Neural crest cell (in vitro differentiated cells): ENCODE measurements at places on chromosomes 11 and 22.

DNA sequence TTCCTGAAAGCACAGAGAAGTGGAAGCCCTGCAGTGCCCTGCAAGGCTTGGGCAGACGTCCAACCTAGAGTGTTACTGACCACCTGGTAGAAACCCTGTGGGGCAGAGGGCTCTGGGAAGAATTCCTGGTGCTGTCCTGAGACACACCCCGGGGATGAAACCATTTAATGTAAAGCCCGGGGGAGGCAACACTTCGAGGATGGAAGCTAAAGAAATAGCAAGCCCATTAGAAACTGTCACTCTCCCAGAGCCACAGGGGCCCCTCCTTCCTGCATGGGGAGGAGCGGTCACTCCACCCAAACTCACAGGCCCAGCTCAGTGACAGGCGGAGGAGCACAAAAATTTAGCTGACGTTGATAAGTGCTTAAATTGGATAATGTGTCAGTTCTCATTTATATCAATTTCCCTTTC is 57.6 kb downstream of the NRXN2 start:
- DNase-seq = no peak

DNA sequence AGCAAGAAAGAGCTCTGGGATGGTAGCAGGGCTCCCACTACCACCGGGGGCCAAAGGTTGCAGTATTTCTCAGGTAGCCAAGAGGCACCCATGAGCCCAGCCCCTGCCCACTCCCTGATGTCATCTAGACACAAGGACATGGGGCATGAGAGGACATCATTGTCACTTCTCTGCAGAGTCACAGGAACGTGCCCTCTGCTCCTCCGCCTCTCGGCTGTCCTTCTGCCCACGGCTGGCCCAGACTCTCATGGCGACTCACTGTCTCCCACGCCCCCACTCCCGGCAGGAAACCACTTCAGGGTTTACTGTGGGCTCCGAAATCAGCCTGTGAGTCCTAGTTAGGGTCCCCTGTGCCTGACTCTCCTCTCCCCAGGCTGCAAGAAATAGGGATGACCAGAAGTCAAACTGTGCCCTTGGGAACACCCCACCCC is 1.8 kb upstream of the GAL start:
- DNase-seq = no peak

- peak; percentile 14 for DNase-seq
These were observed 41.7 kb upstream of the AQP11 start for GRCh38 chr11:77547863-77548551.

GRCh38 chr11:126514061-126514693 is 158.7 kb downstream of the ST3GAL4 start:
- DNase-seq = no peak

- no peak for DNase-seq
These were observed 465.3 kb downstream of the BRD1 start for GRCh38 chr22:49362211-49362839.

DNA sequence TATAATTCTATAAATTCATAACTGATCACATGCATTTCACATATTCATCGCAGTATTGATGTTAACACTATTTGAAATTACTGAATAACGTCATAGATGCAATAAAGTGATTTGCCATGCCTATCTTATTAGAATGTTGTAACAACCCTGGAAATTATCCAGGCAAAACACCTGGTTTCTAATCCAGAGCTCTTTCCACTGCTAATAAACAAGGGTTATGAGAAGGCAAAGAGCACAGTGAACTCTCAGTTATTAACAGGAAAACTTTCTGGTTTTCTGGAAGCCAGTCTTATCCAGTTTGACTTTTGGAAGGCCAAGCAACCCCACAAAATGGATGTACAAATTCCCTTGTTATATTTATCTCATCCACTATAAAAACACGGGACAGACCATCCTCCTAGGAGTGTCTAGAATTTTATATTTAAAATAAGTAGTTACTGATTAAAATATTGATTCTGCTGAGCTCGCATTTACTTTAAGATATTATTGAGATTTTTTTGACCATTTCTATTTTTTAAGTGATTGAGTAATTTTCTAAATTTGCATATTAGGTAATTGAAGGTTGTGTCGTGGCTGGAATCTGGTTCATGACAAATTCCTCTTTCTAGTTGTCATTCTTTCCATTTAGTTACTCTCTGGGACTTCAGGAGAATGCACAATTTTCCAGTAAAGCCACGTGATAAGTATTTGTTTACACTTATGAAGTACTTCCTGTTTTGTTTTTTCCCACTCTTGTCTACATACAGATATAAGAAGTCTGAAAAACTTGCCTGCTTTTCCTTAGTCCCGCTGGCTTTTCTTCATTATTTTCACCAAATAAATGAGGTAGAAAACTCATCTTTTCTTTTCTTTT is 47.9 kb downstream of the DCUN1D5 start:
- no peak for DNase-seq

- DNase-seq = no peak
These were observed 114.1 kb downstream of the FAR1 start for GRCh38 chr11:13782390-13783075.

GRCh38 chr11:27395556-27396258 is 32.7 kb upstream of the CCDC34 start:
- DNase-seq = no peak

DNA sequence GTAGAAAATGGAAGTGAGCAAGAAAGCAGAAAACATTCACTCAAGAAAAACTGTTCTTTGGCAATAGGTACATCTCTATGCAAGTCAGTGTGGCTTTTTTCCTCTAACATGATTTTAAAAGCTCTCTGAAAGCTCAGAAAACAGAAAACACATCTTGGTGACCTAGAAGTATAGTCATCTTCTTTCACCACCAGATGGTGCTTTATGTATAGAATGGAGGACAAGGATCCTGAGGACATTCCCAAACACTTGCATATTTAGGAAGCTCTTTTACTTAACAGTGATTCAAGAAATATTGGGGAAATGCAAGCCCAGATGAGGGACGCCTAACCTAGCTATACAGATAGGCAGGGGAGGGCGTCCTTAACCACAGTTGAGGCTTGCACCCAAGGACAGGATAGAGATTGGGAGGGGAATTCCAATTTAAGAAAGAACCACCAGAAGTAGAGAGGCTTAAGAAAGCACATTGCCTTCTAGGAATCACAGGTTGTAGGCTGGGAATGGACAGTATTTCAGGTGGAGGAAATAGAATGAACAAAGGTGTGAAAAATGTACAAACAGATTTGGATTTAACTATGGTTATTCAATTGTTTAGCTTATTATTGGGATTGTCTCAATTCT is 13.8 kb upstream of the CCDC81 start:
- DNase-seq = no peak

DNA sequence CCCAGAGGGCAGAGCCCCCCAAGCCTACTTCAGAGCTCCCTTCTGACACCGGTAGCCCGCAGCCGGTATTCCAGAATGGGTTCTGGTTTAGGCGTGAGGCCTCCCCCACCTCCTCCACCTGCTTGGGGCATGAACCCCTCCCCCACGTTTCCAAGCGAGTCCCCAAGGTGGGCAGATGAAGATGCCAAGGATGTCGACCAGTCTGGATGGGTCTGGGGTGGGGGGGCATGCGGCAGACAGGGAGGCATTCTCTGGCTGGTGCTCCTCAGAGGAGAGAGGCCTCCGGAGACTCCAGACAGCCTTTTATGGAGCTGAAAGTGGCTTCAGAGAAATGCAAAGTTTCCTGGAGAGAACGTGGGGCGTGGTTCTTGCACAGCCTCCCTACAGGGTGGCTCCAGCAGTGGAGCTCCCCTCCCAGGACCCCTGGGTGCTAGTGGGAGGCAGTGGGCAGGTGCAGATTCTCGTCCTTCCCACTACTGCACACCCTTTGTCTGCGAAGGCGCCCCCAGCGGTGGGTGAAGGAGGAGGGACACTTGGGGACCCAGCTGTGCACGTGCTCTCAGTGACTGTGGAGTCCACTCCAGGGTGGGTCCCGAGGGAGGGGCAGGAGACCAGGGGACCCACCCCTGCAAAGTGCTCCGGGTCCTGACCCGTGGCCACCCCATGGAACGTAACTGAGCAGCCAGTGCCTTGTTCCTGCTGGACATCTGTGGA is 4.2 kb downstream of the CCND1 start:
- DNase-seq = no peak

DNA sequence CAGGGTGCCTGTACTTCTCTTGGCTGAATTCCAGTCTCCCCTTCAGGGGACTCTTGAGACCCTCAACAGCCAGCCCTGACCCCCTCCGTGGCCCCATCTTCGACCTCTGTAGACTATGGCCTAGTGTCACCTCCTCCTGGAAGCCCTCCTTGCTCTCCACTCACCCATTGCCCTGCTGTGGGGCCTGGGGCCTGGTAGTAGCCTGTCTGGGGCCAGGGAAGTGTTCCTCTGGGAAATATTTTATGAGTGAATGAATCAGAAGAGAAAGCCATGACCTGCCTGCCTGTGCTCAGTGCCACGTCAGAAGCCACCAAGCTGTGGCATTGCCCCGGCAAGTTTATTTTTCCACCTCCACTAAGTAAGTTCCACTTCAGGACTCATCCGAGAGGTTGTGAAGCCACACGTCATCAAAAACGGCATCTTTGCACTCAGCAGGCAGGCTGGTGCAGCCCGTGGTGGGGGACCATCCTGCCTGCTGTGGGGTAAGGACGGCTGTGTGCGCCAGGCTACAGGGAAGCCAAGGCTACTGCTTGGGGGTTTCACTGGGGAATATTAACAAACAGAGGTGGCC is 59.6 kb upstream of the PPARA start:
- DNase-seq = no peak

DNA sequence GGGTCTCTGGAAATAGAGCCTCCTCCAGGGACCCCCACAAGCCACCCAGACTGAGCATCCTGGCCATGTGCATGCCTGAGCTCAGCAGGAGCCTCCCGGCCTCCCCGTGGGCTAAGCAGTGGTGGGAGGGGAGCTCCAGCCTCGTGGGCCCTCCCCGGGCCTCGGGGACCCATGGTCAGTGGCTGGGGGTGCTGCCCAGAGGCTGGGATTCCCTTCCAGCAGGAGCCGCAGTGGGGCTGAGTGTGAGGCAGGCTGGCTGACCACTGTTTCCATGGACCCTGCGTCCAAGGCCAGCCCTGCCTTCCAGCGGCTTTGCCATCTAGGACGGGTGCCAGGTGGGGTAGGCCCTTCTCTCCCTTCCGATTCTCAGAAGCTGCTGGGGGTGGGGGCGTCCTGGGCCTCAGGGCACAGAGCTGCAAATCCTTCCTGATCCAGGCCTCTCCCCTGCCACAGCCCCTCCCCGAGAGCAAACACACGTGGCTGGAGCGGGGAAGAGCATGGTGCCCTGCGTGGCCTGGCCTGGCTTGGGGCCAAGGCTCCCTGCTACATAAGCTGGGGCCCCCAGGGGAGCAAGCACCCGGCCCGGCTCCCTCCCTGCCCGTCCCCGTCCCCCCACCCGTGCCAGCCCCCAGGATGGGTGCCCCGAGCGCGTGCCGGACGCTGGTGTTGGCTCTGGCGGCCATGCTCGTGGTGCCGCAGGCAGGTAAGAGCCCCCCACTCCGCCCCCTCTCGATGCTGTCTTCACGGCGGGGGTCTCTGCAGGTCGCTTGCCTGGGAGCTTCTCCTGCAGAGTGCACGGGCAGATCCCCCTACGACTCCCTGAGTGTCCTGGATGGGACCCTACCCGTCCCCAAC is at the start of gene MUC5B:
MUC5B (plus strand) TSS at position 576 of the 855 bp plus-strand sequence; CDS start at position 634, 58 bp downstream.
- no peak for DNase-seq

DNA sequence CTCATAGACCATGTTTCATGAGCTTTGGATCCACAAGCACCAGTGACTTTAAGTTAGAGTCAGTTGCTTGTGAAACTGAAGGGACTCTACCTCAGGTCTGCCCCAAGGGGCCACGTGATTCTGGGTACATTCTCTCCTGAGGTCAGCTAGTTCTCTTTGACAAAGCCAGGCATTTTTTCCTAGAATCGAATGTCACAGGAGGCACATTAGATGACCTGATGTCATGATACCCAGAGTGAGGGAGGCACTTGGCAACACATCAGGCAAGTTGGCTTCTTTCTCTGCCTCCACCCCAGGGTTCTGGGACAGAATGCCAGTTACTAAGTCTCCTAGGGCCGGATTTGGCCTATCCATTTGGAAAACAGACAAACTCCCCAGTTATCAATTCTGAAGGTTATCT is 93.0 kb downstream of the APIP start:
- no peak for DNase-seq

GRCh38 chr11:21622995-21623394 is 569.9 kb upstream of the ANO5 start:
- no peak for DNase-seq

- peak; percentile 86 for DNase-seq
These were observed at the start of gene PPP1R14B for GRCh38 chr11:64246871-64247728. Gene PPP1R14B, minus strand, starts transcription at chr11:64246943. Its CDS starts 270 bp downstream, at chr11:64246673.

DNA sequence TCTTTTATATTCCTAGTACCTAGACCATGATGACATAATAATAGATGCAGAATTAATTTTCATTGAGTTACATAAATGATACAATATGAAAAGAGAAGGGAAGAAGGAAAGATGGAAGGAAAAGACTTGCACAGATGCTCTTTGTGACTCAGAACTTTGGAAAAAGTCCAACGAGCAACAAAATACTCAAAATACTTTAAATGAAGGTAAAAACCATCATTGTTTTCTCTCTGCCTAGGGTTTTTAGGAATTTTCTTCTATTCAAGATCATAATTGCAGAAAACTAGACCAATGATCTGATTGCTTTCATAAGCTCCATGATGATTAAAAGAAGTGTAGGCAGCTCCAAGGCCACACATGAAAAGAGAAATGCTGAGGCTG is 276.9 kb downstream of the KIRREL3 start:
- no peak for DNase-seq

DNA sequence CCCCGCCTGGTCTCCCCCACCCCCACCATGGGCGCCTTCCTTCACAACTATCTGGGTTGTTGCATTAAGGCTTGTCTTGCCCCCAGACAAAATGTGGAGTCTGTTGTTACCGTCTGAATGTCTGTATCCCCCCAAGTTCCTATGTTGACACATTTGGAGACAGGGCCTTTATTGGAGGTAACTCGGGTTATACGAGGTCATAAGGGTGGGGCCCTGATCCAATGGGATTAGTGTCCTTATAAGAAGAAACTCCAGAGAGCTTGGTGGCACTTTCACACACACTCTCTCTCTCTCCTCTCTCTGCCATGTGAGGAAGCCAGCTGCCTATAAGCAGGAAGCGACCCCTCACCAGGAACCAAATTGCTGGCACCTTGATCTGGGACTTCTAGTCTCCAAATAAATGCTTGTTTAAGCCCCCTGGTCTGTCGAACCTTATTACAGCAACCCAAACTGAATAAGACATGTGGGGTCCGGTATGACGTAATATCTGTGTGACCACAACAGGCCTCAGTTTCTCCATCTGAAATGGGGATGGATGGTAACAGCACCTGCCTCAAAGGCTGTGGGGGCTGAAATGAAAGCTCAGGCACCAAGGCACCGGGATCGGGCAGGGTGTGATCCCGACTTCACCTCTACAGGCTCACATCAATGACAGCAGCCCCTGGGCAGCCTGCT is 222.3 kb downstream of the CTTN start:
- DNase-seq = no peak

- DNase-seq = no peak
These were observed 146.8 kb downstream of the SBF2 start for GRCh38 chr11:10147195-10147594.

GRCh38 chr11:72230764-72231365 is 6.3 kb downstream of the INPPL1 start:
- DNase-seq = no peak

GRCh38 chr22:21866833-21867527 is 465 bp downstream of the MAPK1 start:
- peak; percentile 9 for DNase-seq

GRCh38 chr11:1368966-1369365 is 20.8 kb upstream of the BRSK2 start:
- no peak for DNase-seq
